ENCODE measurements at places on chromosomes 3 and 15.

DNA sequence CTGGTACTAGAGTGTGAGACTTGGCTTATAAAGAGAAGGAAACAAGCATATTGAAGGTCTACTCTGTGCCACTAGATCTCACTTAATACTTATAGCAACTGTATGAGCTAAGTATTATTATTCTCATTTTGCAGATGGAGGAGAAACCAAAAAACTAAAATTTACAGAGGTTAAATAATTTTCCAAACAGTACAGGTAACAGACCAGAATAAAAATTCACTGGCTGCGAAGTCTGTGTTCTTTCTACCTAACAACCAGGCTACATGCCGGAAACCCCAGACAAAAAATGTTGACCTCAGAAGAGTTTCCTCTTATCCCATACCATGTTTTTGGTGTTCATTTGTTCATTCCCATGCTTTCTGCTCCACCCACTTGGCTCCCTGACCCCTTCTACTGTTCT is 46.6 kb downstream of the CMSS1 start:
- no peak for DNase-seq

DNA sequence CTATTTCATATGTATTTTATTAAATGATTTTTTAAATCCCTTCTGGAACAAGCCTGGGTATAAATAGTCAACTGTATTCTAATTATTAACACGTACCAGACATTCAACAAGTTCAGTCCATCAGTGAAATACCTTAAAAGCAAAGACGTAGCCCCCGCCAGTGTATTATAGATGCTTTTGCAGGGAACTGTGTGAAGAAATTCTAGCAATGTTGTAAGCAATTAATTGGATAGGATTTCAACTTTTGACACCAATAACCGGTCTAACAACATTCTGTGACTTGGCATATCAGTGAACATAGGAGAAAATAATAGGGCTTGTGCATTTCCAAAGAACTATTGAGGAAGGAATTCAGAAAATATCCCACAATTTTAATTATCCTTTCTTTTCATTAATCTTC is 67.2 kb upstream of the TGFBR2 start:
- no peak for DNase-seq

DNA sequence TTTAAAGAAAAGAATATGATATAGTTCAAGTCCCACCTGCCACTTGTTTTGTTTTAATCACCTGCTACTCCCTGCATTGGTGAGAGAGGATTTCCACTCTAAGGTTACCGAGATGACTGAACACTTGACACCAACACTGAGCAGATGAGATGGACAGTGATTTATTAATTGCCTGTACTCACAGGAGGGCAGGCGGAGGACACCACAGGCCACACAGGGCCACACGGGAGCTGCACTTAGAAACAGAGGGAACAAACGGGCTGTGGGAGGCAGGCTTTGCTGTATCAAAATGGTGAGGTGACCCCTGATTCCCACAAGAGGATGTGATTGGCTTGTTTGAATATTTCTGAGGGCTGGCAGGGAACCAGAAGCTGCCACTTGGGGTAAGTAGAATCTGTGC is 10.8 kb downstream of the MINAR1 start:
- DNase-seq, result no peak

- DNase-seq, result no peak
Observed at GRCh38 chr3:14521611-14522010, 18.5 kb downstream of the GRIP2 start.

GRCh38 chr3:188197388-188197847 is 43.5 kb downstream of the LPP start:
- no peak for DNase-seq

GRCh38 chr3:123503203-123503602 is 54.3 kb upstream of the ADCY5 start:
- no peak for DNase-seq

DNA sequence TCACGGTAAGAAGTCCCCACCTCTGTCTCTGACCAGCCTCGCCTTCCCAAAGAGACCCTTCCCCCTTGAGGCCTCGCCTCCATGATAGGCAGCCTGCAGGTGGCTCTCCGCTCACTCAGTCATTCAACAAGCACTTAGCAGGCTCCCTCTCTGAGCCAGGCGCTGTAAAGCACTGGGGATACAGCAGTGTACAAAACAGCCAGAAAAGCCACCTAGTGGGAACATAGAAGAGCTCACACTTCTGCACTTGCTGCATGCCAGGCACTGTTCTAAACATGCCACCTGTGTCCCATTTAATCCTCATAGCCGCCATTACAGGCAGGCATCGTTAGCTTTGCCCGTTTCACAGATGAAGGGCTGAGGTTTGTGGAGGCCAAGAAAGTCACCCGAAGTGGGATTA is 56.0 kb downstream of the SEMA3G start:
- DNase-seq, result no peak

GRCh38 chr3:48427630-48427962 is 2.3 kb downstream of the PLXNB1 start:
- DNase-seq, result no peak

DNA sequence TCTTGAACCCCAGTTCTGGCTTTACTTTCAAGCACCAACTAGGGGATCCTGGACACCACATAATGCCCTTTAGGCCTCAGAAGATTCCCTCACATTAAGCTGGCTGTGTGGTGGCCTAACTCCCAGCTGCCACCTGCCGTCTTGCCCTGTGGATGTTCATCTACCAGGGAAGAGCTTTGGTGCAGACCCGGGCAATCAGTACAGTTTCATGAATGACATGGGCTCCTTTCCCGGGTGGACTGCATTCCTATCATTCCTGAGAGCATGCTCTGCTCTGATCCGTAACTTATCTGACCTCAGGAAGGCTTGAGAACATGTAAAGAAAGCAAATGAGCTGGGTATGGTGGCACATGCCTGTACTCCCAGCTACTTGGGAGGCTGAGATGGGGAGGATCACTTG is 50.0 kb upstream of the GSK3B start:
- DNase-seq, result no peak

GRCh38 chr15:85690561-85691231 is 104.0 kb downstream of the KLHL25 start:
- no peak for DNase-seq

GRCh38 chr15:100570735-100571313 is 31.2 kb downstream of the LINS1 start:
- no peak for DNase-seq

- no peak for DNase-seq
Observed at GRCh38 chr3:46542801-46543201, 23.3 kb downstream of the LRRC2 start.

- no peak for DNase-seq
Observed at GRCh38 chr3:184772667-184773272, 39.2 kb upstream of the VPS8 start.

- DNase-seq, result no peak
Observed at GRCh38 chr3:168443965-168444364, 348.2 kb upstream of the GOLIM4 start.

DNA sequence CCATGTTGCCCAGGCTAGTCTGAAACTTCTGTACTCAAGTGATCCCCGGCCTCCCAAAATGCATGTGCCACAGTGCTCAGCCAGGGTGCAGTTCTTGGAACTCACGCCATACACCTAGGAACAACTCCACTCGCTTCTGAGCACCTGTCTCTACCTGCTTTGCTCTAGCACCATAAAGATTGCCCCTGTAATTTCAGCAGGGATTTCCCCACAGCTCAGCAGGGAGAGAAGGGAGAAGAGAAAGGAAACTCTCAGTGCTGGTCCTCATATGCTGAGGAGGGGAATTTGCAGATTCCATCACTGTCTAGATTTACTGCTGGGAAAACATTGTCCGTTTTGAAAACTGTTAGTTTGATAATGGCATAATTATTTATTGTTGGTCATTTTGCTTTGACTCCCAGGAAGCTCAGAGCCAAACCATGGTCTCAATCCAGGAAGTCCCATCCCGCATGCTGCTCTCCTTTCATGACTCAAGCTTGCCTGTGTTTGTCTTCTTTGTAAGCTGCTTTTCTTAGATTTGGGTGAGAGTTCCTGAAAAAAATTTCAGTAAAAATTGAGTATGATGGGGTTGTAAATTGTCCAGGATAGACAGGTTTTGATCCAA is 24.2 kb downstream of the TRIM71 start:
- no peak for DNase-seq

DNA sequence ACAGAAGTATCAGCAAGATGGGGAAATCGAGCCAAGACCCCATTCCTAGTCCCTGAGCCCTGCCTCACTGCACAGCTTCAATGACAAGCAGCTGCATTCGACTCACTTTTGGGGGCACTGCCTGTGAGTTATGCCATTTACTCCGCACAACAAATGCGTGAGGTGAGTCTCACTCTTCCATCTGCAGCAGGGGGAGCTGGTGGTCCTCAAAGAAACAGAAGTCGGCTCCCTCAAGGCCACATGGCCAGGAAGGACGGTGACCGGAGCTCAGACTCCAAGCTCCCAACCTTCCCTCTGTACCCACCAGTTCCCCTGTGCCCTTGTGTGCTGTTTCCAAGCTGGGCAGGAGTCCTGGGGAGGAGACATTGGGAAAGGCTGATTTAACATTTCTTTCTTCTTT is 127.7 kb upstream of the IQSEC1 start:
- DNase-seq, result no peak

DNA sequence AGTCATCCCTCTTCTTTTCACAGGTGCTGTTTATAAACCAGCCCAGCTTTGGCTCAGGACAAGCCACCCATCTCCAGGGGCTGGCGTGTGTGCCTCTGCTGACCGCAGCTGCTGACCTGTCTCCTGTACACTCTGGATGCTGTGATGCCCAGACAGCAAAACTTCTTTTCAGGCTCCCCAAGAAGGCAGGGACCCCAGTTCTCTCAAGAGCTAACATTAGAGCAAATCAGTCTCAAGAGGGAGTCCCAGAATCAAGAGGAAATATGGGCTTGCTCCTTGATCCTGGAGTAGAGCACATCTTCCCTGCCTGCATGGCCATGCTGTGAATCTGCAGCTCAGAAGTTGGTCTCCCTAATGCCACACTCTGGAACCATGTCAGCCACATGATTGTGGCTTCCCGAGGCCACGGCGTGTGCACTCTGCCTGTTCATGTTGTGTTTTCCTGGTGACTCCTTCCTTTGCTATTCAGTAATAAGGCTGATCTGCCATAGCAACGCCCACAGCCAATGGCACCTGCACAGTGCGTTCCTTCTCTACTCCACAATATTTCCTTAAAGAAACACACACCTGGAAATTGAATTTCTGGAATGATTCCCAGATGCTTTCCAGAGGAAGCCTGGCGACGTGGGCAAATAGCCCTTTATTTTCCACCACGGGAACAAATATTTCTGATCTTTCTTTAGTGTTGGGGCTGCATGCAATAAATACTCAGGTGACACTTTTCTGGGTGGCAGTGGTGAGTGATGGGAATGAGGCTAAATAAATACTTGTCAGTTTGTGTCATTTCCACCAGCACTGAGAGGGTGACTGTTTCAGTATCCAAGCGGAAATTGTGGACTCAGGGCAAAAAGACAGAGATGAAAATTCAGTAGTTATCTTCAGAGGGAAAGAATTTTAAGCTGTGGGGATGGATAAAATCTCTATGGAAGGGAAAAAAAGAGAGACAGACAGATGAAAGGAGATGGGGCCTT is 21.9 kb upstream of the THSD4 start:
- DNase-seq, result no peak

DNA sequence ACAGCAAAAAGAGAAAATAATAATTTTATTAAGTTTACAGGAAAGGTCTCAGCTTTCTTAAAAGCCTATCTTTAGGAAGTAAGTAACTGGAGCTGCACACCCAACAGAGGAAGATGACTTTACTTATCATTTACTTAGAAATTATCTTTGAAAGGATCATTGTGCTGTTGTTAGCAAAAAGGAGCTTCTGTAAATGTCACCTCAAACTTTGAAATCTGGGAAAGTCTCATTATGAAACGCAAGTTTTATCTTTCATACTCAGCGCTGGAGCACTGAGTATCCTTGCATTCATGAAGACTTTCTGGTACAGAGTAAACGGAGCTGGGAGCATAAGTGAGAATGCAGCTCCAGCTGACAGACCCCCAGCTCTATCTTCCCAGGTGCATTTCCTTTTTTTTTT is 491.2 kb upstream of the TPRG1 start:
- DNase-seq, result no peak

GRCh38 chr15:64687688-64688087 is 87.7 kb downstream of the RBPMS2 start:
- DNase-seq, result no peak

GRCh38 chr15:56252386-56252785 is 8.7 kb upstream of the RFX7 start:
- DNase-seq, result no peak

DNA sequence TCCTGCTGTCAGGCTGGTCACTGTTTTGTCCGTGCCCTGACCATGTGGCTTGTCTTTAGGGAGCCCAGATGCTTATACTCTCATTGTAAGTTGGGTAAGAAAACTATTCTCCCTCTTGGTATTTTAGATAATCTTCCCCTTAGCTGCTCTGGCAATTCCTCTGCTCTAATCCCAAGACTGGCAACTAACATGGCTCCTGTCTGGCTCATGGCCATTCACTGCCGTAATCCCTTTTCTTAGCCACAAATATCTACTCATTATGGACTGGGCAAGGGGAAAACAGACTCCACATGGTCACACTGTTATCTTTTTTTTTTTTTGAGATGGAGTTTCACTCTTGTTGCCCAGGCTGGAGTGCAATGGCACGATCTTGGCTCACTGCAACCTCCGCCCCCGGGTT is 38.8 kb downstream of the TYRO3 start:
- no peak for DNase-seq

GRCh38 chr15:95347837-95348236 is 982.7 kb upstream of the NR2F2 start:
- DNase-seq, result no peak

DNA sequence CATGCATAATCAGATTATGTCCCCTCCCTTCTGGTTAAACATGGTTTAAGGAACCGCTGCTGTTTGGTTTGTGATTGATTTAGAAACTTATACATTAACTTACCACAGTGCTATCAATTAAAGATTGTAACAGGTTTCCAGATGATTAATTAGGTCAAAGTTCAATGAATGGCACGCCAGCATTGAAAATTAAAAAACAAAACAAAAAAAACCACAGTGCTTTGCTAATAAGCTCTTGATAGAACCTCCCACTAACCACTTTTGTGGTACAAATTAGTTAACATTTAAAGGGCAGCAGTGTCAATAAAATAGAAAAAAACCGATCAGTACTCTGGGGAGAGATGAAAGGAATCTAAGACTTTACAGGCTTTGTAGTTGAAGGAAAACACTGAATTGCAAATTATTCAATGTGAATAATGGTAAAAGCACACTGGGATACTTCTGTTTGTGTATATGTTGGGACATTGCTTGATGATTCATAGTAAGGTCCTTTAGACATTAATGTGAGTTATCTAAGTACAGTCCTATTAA is 7.6 kb upstream of the C3orf38 start:
- no peak for DNase-seq

DNA sequence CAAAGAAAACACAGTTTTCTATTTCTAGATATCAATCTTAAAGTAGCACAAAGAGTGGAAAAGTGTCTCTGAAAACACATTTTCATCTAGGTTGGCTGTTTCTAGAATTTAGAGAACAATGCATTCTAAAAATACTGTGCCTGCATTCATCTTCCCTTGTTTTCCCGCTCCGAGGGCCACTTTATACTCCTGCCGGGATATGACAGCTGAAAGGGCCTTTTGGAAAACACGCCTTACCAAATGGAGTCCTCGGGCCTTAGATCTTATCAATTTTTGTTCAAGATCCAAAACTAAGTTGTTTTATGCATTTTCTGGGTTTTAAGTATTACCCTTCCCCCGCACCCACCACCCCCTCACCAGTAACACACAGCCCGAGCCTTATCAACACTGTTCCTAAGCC is 47.9 kb upstream of the ARHGEF3 start:
- DNase-seq, result no peak

All from activated T-cell treated with anti-CD3 and anti-CD28 coated beads for 1 hour (primary cell).